Activated CD8-positive, alpha-beta T cell treated with anti-CD3 and anti-CD28 coated beads for 36 hours (primary cell): ENCODE measurements at places on chromosomes 13 and 19. TPM values are rescaled to one million over a fixed set of nuclear protein-coding genes. Genes with fewer than 3 reads are reported as not detected.

DNA sequence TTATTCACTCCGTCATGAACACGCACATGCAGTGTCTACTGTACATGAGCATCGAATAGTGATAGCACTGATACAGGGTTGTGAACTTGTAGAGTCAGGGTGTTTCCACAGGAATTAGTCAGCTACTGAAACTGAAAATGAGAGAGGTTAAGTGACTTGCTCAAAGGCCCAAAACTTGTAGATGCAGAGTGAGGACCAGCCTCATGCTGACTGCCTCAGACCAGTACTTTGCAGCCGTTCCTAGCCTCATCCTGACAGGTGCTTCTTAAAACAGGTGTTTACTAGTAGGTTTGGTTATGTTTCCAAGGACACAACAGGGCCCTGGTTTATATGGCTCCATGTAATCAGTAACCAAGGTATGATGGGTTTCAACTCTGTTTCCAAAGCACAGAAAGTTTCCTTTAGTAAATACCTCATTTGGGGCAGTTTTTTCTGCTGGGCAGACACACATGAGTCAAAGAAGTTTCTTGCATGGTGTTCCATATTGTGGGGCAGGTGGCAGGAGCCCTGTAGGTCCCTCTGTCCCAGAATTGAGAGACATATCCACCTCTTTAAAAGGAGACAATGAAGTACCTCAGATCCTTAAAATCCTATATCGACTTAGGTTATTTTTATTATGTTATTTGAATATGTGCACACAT, 16.0 kb downstream of the FGF9 start:
- no peak overlapping the region for H3K27ac ChIP-seq
- no peak overlapping the region for H3K4me3 ChIP-seq
- peaks cover 13% of the 10 kb centered on the region for H3K4me1 ChIP-seq
- peak; percentile 52 for DNase-seq

- H3K36me3 ChIP-seq: no peaks in the 10 kb centered on the region
- no peaks in the 10 kb centered on the region for H3K27me3 ChIP-seq
- H3K27ac ChIP-seq: no peak overlapping the region
- H3K4me1 ChIP-seq: no peaks in the 10 kb centered on the region
Measured at GRCh38 chr13:106275446-106276032, 259.9 kb downstream of the EFNB2 start.

The KLK2 gene
- 0.90 TPM for total RNA-seq

- no peaks in the 10 kb centered on the region for H3K27me3 ChIP-seq
- H3K36me3 ChIP-seq: peaks cover 7% of the 10 kb centered on the region
Measured at GRCh38 chr19:34337739-34338138, 27.3 kb upstream of the GPI start.

The IL12RB1 gene
- 25.6 TPM for total RNA-seq

GRCh38 chr19:12660980-12661379, 5.6 kb downstream of the MAN2B1 start:
- peaks cover 12% of the 10 kb centered on the region for H3K4me1 ChIP-seq
- no peaks in the 10 kb centered on the region for H3K27me3 ChIP-seq
- no peak for DNase-seq
- H3K27ac ChIP-seq: no peak overlapping the region
- peaks cover 73% of the 10 kb centered on the region for H3K36me3 ChIP-seq
- H3K4me3 ChIP-seq: no peak overlapping the region

The PLEKHA4 gene
- total RNA-seq: 9.7 TPM

The TMEM190 gene
- not detected for total RNA-seq

The SERP2 gene
- total RNA-seq: 0.63 TPM

DNA sequence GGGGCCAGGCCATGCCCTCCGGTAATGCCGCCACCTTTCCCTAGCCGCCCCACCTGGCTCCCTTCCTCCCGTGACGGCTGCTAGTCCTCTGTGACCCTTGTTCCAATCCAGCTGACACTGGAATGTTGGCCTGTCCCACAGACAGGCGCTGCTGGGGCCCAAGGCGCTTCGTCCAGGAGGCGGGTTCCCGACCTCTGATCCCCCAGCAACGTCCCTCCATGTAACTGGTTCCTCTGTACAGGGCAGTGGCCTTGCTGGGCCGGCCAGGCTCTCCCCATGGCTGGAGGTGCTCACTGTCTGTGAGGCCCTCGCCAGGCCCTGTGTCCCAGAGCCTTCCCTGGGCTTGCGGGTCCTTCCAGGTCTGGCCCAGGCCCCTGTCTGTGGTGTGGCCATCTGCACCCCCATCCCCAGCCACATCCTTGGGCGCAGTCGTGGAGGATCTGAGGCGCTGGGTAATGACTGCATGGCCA, 6.8 kb upstream of the GRIN3B start:
- H3K36me3 ChIP-seq: peaks cover 13% of the 10 kb centered on the region
- no peak for DNase-seq
- no peak overlapping the region for H3K27ac ChIP-seq
- H3K4me1 ChIP-seq: peaks cover 9% of the 10 kb centered on the region
- H3K27me3 ChIP-seq: peaks cover 8% of the 10 kb centered on the region

DNA sequence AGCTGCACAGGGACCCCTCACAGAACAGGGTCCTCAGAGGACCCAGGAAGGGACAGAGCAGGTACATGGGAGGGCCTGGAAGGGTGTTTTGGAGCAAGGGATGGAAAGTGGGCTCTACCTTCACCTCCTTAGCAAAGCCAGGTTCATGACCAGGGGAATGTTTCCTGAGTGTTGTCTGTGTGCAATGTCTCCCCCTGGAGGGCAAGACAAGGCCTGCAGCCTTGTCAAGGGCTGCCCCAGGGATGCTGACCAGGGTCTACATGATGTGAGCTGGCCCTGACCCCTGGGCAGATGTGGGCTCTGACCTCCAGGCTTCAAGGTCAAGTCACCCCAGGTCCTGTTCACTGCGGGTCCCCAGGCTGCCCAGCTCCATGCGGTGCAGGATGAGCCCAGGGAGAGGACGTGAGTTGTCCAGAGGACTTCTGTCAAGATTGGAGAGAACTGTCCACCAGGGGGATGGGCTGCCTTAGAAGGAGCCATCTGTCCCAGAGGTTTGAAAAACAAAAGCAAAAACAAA, 1.0 kb upstream of the CEACAM1 start:
- no peaks in the 10 kb centered on the region for H3K27me3 ChIP-seq
- H3K36me3 ChIP-seq: no peaks in the 10 kb centered on the region
- peak; percentile 83 for DNase-seq
- H3K4me3 ChIP-seq: peak overlapping the region; percentile 72
- peaks cover 27% of the 10 kb centered on the region for H3K4me1 ChIP-seq
